ENCODE measurements at places on chromosomes 1 and 21.
A peak's percentile ranks its signal among the peaks of the same experiment; 100 is the strongest.

- no peak for DNase-seq
Measured at GRCh38 chr1:204917802-204918201, 47.1 kb downstream of the NFASC start.

DNA sequence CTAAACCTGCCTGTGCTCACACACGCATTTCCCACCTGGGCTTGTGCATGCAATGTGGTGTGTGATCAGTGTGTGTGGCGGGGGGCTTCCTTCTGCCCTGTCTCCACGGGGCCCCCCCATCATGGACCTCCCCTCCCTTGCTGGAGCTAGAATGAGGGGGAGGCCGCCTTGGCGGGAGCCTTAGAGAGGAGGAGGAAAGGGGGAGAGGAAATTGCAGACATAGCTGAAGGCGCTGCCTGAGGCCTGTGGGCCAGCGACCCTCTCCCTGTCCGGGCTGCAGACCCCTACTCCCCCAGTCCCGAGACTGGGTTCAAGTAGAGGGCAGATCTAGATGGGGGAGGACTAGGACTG lies 883 bp upstream of the EVA1B start:
- no peak for DNase-seq

- no peak for DNase-seq
Measured at GRCh38 chr1:1397839-1398523, 1.2 kb downstream of the CCNL2 start.

DNA sequence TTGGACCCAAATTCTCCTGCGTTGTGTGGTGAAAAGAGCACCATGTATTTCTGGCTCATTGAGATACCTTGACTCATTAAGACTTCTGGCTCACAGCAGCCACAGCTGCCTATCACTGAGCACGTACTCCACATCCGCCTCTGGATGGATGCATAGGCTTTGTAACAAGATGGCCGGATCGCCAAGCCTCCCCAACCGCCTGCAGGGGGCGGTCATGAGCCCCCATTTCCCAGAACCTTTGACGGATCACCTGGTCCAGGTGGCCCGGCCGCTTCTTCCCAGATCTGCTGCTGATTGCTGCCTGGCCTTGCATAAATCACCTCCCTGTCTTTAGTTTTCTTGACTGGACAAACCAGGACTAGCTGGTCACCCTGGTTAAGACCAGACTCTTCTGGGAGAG lies 156.5 kb upstream of the KLHDC7A start:
- no peak for DNase-seq

DNA sequence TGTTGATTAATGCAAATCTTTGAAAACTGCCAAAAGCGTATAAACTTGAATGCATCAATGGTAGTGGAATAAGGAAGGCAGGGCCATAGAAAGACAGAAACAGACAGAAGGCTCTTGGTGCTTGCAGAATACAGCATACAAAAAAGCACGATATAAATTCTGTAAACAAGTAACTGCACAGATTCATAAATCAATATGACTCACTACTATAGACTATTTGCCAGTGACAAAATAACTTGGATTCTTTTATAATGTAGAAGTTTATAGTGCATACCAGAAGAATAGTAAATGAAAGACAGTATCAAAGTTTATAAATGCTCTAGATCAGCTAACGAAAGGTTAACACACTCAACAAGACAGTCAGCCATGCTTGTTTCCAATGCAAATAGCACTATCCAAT lies 349.6 kb downstream of the PTBP2 start:
- DNase-seq: no peak

GRCh38 chr1:212074313-212074712 lies 38.8 kb downstream of the DTL start:
- DNase-seq: no peak

DNA sequence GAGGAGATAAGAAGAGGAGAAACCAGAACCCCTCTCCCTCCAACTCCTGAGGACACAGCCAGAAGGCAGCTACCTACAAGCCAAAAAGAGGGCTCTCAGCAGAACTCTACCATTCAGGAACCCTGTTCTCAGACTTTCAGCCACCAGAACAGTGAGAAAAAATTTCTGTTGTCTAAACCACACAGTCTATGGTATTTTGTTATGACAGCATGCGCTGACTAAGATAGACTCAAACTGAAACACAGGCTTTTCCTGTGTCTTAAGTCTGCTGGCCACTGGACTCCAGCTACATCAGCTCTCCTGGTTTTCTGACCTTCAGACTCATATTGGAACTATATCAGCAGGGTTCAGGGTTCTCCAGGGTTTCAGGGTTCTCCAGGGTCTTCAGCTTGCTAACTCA lies 126.5 kb upstream of the TNFSF4 start:
- no peak for DNase-seq

DNA sequence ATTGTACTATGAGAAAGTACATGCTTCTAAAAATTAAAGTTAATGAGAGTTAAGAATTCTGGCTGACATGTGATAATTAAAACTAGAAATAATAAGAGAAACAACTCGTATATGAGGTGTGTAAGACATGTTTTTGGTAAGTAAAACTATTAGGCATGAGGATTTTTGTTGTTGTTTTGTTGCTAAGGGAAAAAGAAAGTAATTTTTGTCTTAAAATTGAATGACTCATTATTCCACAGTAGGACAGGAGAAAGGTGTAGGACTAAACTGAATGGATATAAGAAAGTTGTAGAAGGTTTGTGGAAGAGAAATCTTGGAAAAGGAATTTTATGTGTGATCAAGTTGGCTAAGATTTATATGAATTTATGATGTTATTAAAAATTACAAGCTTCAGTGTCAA lies 54.8 kb downstream of the TBX19 start:
- DNase-seq: no peak

DNA sequence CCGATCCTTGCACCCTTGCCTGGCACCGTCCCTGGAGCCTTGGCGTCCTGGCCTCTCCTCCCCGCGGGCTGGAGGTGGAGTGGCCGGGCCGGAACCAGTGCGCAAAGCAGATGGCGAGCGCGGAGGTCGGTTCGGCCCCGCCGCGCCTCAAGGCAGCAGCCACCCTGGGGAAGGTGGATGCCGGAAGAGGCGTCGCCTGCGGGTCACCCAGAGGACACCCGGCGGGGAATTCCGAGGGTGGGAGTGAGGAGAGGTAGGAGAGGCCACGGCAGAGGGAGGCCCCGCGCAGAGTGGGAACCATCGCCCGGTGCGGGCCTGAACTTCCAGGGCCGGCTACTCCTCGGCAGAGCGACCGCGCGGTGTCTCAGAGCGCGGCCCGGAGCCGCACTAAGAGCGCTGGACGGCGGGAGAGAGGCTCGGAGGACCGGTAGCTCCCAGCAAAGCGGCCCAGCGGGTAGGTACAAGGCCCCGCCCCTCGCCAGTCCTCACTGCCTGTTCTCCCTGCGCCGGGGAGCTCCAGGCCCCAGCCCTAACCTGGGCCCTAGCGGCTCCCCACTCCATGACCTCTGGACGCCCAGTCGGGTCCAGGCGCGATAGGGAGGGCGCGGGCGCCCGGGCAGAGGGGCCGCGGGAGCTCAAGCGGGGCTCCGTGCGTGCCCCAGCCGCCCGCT lies at the start of gene RNF207:
TSS of gene RNF207 (plus strand) at position 271 of the 671 bp plus-strand sequence. CDS start 417 bp downstream, outside the sequence.
- peak; percentile 66 for DNase-seq

DNA sequence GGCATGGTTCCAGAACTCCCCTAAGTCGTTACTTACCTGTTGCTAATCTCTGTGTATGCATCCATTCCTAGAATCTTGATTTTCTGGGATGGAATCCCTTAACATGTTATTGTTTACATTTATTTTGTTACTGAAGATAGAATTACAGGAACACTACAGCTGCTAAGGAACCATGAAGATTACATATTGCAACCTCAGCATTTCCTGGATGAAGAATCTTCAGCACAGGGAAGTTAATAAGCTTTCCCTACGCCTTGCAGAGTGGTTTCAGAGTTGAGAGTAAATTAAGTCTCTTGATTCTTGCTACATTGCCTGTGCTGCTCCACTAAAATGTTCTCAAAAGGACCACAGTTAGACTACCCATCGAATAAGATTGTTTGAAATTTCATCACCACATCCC lies 31.4 kb upstream of the GBP6 start:
- no peak for DNase-seq

DNA sequence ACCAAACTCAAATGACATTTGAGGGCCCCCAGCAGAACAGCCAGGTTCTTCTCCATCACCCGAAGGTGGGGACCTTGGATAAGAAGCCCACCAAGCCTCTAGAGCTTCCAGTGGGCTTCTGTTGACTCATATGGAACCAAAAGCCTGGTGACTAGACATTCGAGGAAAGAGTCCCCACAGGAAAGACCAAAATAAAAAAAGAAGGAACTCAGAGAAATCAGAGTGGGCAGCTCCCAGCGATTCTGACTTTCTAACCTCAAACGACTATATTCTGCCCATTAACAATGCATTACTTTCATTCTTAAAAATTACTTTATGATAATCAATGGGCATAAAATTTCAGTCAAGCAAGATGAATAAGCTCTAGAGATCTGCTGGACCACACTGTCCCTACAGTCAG lies 9.6 kb upstream of the CHIT1 start:
- no peak for DNase-seq

DNA sequence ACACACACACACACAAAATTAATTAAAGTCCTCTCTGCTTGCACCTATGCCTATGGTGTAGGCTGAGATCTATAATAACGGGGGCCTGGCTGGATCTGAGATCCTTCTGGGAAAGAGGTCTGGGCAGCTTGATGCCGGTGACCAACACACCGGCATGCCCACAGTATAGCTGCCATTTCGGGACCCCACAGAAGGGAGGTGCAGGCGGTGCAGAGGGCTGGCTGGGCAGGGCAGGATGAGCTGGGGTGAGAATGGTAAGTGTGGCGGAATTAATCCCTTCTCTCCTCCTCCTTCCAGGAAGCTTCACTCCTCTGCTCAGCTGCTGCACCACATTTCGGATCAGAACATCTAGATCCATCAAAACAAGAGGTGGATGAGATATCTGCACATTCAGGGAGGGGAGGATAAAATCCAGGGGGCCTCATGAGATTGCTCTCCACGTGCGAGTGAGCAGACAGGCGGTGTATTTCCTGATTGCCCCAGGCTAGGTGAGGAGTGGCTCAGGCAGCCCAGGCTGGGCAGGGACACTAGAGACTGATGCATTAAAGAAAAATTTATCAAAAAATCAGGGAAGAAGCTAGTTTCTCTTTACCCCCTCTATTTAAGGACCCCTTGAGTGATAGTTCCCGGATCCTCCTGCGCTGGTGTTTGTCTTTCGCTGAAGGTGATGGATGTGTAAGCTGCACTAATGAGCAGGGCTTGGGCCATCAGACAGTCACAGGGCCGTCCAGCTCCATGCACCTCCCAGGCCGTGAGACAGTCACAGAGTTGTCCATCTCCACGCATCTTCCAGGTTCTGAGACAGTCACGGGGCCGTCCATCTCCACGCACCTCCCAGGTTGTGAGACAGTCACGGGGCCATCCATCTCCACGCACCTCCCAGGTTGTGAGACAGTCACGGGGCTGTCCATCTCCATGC lies 449.9 kb downstream of the PTPRU start:
- DNase-seq: no peak
